ENCODE measurements at places on chromosomes 11 and 22. TPM values are rescaled to one million over a fixed set of nuclear protein-coding genes. Genes with fewer than 3 reads are reported as not detected.
A peak's percentile ranks its signal among the peaks of the same experiment; 100 is the strongest.

Gene FSHB
- not detected for polyA plus RNA-seq

Gene LRRN4CL
- polyA plus RNA-seq, result 18.8 TPM

Gene BCL2L13
- polyA plus RNA-seq, result 39.6 TPM

Gene POTEH
- polyA plus RNA-seq, result not detected

Gene GSTT2
- 0.32 TPM for polyA plus RNA-seq

Gene MS4A15
- polyA plus RNA-seq, result not detected

Gene CASP4
- 23.0 TPM for polyA plus RNA-seq

Gene B3GAT3
- polyA plus RNA-seq, result 21.9 TPM

Gene ASRGL1
- 3.4 TPM for polyA plus RNA-seq

Gene SERPIND1
- polyA plus RNA-seq, result not detected

Gene CALCB
- polyA plus RNA-seq, result 0.68 TPM

Gene CNGA4
- 0.15 TPM for polyA plus RNA-seq

GRCh38 chr11:120147094-120147949, 9.4 kb upstream of the TRIM29 start:
- DNase-seq, result no peak

DNA sequence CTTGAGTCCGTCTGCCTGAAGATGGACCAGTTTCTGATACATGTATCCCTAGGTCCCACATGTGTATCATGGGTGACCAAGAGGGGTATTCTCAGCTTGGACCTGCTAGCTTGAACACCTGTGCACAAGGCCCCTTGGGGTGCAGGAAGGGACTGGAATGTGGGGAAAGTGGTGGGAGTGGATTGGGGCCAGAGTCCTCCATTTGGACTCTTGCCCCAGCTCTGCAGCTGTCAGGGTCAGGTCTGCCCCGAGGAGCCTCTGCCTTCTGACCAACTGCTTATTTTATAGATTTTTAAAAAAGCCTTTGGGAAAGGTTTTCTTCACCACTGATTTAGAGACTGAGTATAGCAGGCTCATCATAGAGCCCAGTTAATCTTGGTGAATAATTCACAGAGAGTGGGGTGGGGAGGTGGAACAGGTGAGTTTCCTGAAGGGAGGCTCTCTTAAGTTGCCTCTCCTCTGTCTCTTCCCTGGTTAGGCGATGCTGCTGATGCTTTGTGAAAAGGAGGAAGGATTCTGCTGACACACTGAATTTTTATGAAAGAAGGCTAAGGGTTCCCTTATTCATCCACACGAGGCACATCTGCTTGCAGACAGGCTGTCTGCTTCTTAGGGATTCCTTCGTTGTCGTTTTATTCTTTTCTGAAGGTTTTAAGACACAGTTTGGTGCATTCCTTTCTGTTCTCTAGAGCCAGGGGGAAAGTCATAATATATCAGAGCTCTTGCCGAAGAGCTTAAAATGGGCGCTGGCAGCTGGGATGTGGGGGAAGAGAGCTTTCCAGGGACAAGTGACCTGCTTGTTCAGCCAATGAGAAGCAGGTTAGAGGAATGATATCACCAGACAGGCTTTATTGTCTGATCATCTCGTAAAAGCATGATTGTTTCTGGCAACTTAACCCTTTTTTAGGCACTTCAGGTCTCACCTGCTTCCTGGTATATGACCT, 19.9 kb downstream of the TRIM44 start:
- DNase-seq, result no peak

DNA sequence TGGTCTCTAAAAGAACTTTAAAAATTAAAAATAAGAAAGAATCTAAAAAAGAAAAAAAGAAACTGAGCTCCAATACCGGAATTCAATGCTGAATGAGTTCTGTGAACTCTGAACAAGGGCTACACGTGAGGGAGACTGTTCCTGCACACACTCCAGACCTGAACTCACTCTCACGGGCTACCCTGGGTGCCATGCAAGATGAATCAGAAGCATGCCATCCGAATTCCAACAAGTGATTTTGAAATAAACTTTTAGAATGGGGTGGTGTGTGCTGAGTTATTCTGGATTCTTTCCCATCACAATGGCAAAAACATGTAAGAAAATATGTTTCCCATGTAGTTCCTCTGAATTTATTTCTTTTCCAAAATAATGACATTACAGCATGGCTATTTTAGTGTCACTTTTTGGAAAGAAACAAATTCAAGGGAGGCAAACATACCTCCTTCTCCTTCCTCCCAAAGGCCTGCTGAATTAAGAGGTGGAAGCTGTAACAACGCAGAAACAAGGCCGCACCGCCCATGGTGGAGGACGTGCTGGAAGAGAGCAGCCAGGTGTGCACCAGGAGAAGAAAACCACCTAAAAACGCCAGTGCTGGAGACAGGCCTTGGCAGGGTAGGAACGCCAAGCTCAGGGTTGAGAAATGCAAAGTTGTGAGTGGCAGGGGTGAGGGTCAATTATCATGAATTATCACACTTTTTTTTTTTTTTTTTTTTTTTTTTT, 63.2 kb upstream of the ARFGAP3 start:
- DNase-seq, result no peak

GRCh38 chr11:72724851-72725723, 27.1 kb downstream of the ARAP1 start:
- peak; percentile 64 for DNase-seq

DNA sequence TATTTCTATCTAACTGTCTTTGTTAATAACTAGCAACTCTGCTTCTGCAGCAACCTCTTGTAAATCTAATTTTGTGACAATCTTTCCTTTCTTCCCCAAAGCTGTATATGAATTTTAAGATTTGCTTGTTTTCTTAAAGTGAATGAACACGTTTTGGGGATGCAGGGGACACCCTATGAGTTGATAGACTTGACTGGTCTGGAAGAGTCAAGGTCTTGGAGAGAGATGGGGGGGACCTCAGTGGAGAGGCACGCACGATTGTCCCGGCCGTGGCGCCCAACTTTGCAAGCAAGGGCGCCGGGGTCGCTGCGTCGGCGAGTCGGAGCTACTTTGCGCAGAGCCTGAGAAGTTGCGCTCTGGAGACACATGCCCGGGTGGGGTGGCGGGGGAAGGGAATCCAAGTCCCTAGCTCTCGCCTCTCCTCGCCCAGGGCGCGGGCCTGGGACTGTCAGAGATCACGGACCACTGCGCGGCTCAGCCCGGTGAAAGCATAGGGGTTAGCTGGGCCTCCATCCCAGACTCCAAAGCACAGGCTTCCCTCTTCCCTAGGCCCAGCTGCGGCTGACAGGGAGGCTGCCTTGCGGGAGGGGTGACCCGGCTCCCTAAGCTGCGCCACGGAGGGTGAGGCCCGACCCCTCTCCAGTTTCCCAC, 854 bp downstream of the ABCC8 start:
- DNase-seq, result no peak

GRCh38 chr11:115428306-115428705, 75.9 kb downstream of the CADM1 start:
- no peak for DNase-seq

DNA sequence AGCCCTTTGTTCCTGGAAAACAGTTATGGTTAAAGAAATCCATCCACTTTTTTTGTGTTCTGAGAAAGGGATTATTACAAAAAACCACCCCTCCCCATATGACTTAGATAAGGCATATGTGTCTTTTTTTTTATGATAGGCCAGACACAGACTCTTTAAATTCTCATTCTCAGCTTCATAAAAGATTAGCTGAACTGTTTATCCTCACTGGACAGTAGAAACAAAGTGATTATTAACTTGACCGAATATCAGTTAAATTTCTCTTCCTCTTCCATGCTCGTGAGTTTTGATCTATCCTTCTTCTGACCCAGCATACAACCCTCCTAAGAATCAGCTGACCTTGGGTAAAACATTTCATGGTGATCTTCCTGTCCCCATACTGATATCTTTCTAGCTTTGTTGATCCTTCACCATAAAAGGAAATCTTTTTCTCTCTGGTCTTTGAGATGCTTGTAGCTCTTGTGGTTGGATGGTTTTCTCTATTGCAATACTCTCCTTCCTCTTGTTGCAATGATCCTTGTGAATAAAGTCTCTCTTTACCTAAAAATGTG, 26.2 kb downstream of the OR2AG2 start:
- DNase-seq, result no peak

DNA sequence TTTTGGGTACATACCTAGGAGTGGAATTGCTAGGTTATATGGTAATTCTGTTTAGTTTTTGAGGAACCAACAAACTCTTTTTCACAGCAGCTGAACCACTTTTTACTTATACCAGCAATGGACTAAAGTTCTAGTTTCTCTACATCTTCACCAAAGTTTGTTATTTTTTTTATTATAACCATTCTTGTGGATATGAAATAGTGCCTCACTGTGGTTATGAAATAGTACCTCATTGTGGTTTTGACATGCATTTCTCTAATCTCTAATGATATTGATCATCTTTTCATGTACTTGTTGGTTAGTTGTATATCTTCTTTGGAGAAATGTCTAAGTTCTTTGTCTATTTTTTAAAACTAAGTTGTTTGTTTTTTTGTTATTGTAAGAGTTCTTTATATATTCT, 27.2 kb downstream of the STIM1 start:
- DNase-seq, result no peak

DNA sequence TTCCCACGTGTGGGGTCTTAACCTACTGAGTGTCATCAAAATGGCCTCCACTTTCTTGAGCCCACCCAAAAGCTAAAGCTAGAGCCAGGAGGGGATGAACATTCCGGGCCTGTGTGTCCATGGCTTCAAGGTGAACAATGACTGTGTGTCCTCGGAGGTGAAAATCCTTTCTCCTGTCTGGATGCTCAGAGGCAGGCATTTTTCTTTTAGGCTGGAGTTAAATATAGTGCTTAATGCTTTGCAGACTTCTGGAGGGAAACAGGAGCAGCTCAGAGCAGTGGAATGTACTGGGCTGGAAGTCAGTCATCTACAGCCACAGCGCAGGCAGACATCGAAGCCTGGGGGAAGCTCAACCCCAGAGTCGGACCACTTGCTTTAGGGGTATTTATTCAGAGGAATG, 68.6 kb upstream of the TMEM45B start:
- no peak for DNase-seq

GRCh38 chr11:59218893-59219292, 6.2 kb upstream of the MPEG1 start:
- no peak for DNase-seq

DNA sequence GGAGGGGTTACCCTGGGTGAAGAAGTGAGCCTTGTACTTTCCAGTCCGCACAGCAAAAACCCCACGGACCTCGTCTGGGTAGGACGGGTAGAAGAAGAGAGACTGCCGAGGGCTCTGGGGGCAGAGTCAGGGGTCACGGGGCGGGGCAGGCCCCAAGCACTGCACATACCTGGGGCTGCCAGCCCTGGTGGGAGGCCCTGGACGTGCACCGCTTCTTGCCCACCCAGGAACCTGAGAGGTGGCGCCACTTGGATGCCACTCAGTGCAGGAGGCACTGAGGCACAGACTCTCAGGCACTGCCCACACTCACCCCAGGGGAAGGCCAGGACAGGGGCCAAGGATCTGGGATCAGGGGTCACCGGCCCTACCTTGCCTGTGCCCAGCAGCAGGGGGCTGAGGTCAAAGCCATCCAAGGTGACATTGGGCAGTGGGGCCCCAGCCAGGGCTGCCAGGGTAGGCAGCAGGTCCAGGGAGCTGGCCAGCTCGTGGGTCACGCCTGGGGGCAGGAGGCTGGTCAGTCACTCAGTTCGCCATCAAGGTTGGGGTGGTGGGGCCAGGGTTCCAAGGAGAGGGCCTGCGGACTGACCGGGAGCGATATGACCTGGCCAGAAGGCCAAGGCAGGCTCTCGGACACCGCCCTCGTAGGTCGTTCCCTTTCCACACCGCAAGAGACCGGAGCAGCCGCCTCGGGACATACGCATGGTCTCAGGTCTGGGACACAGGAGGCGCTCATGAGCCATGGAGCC, 2.2 kb downstream of the ARSA start:
- DNase-seq, result no peak

- DNase-seq, result no peak
These were observed 115.8 kb upstream of the THY1 start for GRCh38 chr11:119538753-119539152.

DNA sequence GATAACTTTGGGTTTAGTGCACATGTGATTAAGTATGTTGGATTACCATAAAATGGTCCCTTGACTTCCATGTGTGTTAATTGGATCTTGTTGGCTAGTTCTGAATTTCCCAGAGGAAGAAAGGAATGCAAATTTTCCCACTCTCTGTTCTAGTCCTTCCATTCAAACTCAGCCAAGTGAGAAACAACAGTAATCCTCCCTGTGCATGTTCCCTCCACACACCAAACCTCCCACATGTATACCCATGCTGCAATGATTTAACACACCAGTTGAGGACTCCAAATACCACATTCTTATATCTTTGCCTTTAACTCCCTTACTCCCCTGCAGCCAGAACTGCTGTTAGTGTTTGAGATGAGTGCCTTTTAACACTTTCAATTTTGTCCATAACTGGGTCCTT, 1158.9 kb downstream of the DLG2 start:
- no peak for DNase-seq

DNA sequence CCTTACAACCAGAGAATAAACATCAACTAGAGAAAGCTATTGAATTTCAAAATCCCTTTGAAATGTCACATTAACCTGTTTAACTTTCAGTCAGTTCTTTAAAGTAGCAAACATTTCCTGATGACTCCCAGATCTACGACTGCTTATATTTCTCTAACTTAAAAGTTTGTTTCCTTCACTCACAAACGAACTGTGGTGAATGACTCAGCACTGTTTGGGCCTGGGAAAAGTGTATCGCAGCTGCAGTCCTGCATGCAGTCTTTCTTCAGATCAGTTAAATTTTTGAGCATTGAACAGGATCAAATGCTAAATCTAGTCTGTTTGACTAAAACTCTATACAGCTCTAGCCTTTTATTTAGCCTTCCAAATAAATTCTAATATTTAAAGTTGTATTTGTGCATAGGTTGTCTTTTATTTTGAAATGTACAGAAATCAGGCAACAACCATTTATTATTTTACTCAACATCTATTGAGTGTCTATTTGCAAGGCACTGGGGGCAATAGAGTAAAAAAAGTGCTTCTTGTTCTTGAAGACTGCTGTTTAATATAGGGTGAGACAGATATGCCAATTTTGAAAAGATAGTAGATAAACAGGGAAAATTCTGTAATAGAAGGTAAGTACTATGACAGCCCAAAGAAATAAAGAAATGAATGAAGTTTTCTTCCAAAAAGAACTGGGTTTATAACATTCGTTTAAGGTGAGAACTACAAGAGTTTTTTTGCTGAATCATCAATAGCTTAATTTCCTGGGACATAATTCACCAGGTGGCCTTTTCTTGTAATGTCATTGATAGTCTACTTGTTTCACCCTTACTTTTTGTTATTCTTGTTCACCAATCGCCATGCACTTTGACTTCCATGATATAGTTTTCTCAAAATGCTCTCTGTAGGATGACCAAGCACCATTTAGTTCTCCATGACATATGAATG, 235.4 kb downstream of the METTL15 start:
- DNase-seq, result no peak

DNA sequence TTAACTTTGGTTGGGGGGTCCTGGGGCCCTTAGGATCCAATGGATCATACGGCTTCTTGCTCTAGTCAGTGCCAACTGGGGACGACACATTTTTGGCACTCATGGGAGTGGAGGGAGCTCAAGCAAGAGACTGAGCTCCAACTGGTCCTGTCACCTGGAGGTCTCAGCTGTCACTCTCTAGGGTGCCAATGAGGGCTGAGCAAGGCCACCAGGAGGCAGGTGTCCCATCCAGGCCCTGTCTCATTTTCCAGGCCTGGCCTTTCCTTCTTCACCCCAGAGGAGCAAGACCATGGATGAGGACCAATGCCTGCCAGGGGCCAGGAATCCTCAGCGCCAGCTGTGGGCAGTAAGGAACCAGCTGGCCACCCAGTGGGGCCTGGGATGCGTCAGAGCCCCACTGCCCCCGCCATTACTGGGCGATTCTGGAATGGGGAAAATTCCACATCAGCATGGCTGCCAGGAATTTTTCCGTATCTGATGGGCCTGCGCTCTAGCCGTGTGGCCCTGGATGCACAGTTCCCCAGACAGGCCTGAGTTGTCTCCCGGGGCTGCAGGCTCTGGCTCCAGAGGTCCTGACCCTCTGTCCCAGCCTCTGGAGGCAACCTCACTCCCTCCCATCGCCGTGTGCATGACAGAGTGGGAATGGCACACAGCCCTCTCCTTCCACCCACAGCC, 669 bp upstream of the GAL3ST1 start:
- DNase-seq, result no peak

All from forelimb muscle (tissue), 1 donor.